ENCODE measurements at places on chromosomes 11 and 22.
A peak's percentile ranks its signal among the peaks of the same experiment; 100 is the strongest.

GRCh38 chr11:119634301-119634700, 94.7 kb downstream of the NECTIN1 start:
- no peak for DNase-seq

GRCh38 chr22:49999063-49999945, 13.3 kb downstream of the IL17REL start:
- no peak for DNase-seq

DNA sequence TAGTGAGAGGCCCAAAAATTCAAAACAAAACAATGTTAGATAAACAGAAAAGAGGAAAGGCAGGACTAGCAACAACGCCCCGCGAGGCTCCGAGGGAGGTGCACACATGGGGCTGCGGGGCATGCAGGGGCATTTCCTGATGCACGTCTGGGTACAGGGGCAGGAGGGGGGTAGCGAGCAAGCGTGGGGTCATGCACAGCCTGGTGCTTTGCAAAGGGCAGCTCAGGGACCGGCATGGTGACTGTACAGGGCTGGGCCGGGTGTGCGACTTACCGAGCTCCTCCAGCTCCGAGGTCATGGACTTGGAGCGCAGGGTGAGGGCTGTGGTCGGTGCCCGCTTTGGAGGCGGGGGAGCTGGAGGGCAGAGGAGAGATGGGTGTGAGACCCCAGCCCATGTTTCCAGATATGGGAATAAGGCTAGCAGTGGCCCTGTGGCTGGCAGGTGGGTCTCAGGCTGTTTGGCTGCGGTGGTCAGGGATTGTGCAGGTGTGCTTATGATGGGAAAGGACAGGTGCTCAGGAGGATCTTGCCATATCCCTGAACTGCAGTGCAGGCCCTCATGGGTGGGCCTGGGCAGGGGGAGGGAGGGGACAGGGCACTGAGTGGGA, 103.7 kb downstream of the CTTN start:
- no peak for DNase-seq

- DNase-seq: no peak
These were observed 53.4 kb upstream of the SCUBE2 start for GRCh38 chr11:9144828-9145227.

- DNase-seq: no peak
These were observed 80.7 kb downstream of the PKNOX2 start for GRCh38 chr11:125245299-125245698.

DNA sequence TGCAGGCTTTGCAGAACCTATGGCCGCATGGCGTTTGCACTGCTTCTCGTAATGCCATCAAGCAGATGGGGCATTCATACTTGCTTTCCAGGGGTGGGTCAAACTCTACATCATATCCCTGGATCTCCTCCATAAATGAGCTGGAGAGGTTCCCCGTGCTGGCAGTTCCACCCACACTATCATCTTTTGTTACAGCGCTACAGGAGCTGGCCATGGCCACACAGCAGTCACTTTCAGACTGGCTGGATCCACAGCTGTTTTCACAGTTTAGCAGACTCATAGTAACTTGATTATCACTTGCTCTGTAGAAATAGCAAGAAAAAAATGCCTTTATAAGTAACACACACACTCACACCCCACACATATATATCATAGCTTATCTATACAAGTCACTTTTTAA, 8.8 kb downstream of the TRAF6 start:
- DNase-seq: no peak

- peak; percentile 69 for DNase-seq
These were observed 82.7 kb downstream of the GGT1 start for GRCh38 chr22:24685531-24686190.

DNA sequence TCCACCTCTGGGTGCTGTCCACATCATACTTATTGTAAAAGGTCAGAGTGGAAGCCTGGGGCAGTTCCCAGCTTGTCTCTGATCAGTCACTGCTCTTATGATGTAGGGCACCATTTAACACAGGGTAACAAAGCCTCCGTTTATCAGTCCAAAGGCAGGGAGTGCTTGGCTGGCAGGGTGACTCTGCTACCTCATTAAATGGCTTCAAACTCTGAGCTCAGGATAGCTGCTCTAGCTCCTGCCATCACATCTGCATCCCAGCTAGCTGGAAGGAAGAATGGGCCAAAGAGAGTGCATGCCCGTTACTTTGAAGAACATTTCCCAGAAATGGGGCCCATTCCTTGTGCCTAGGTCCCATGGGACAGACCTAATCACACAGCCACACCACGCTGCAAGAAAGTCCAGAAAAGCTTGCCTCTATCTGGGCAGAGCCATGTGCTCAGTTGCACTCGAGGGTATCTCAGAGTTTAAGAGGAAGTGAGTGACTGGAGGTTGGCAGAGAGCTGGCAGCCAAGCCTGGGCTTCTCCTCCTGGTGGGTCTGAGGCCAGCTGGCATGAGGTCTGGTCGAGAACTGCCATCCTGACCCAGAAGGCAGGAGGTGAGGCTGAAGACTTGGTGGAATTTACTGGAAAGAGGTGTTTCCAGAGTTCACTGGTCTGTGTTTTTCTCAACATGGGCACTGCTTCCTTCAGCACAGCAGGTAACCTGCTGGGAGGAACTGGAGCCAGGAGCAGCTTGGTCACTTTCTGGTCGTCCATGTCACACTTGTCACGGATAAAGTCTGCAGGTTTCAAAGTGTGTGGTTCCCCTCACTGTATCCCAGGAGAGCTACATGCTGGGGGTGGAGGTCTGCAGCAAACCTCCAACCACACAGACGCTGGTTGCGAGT, 935.7 kb downstream of the BRD1 start:
- no peak for DNase-seq

- DNase-seq: no peak
These were observed 20.6 kb downstream of the PACSIN2 start for GRCh38 chr22:42994276-42994916.

GRCh38 chr11:132187386-132187785, 817.0 kb downstream of the NTM start:
- no peak for DNase-seq

DNA sequence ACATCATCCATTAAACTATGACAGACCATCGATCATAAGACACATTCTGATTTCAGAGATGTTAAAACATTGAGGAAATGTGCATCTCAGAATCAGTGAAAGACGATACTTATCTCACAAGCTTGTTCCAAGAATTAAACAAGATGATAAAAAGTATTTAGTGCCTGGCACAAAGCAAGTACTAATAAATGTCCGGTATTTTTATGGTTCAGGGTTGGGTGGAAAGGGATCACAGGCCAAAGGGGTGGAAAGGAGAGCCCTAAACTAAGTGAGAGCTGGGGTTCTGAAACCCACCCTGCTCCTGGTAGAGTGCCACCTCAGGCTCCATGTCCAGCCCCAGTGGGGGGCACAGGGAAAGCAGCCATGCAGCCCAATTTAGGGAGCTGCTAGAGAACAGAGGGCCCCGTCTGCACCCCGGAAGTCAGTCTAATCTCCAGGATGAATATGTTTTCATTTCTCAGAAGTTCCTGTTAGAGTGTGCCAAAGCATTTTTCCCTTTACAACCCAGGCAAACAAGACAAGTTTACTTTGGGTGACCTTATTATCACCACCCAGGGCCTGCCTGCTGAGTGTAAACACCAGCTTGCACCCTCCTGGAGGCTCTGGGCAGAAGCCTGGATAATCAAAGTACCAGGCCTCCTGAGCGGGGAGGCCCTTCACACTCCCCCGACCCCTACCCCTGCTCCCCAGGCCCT, 3.8 kb upstream of the CREB3L1 start:
- DNase-seq: no peak

DNA sequence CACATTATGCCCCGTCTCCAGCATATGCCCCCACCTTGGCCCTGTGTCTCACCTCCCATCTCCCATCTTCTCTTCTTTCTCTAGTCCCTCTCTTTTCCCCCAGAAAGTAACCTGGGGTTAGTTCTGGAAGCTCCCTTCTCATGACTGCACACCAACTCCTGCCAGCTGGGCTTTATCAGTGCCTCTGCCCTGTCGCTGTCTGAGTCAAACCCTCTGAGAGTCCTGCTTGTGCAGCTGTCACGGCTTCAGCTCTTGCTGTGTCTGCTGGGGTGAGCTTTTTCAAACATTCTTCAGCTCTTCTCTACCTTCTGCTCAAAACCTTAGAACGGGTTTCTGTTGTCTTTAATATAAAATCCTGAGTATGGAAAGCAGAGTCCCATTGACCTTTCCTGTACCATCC, 304.5 kb upstream of the B3GAT1 start:
- DNase-seq: no peak

DNA sequence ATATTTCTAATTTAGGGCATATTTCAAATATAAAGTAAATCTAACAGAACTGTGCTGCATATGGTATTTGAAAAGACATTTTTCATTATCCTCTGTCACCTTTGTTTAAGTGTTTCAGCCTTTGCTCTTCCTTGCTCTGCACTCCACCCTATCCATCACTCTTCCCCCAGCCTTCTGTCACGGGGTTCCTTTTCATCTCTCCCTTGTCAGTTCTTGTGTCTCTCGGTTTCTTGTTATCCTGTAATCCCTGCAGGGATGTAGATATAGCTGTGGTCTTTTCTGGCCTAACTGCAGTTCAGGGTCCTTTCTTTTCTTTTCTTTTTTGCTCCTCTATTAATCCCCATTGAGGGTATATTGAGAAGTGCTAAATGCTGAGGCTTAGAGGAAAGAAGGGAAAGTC, 261.9 kb downstream of the DCDC1 start:
- DNase-seq: no peak

GRCh38 chr22:50208939-50209892, 8.4 kb downstream of the SELENOO start:
- DNase-seq: no peak

- DNase-seq: no peak
These were observed 25.1 kb downstream of the PRDM11 start for GRCh38 chr11:45171550-45171949.

- DNase-seq: no peak
These were observed 86.2 kb upstream of the ASPHD2 start for GRCh38 chr22:26342745-26343410.

DNA sequence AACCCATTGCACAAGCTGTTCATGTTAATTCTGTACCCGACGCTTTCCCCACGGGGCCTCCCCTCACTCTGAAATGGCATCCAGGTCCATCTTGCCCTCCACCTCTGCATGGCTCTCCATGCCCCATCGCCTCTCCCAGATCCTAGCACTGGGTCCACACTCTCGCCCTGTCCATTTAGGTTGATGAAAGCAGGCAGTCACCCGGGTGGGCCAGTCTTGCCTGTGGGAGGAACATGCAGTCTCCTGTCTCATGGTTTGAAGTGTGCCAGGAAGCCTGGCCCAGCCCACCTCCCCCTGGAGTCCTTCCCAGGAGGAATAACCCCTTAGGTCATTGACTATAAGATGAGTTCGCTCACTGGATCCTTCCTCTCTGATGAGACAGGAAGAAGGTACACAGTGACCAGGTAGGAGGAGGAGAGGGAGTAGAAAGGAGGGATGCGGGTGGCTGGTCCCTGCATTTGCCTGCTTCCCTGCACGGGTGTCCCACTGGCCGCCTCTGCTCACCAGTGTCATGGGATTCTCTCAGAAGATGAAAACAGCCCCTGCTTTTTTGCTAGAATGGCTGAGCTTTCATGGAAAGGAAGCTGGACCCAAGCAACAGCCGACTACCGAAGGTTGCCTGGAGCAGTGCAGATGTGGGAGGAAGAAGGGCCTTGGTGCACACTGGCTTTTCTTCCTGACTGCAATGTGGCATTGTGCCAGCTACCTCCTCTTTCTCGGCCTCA, 6.8 kb downstream of the TMEM121B start:
- no peak for DNase-seq

- DNase-seq: no peak
These were observed 18.2 kb downstream of the MCAM start for GRCh38 chr11:119298726-119299125.

DNA sequence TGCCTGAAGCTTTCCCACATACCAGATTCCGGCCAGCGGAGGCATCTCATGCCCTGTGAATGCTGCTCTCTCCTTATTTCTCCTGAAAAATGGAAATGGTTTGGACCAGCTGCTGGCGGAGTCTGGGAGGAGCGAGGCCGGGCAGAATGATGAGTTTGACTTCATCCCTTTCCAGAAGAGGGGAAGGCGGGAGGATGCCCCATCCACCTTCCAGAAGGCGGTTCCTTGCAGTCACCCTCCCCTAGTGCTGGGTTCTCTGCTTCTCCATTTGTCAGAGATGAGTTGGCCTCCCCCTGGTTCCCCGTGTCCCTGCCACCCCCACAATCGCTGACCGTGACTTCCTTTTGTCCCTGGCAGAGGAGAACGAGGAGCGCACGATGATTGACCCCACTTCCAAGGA, 75.6 kb downstream of the PARVB start:
- DNase-seq: no peak

- DNase-seq: no peak
These were observed 104.7 kb downstream of the KCNQ1 start for GRCh38 chr11:2549491-2549875.

DNA sequence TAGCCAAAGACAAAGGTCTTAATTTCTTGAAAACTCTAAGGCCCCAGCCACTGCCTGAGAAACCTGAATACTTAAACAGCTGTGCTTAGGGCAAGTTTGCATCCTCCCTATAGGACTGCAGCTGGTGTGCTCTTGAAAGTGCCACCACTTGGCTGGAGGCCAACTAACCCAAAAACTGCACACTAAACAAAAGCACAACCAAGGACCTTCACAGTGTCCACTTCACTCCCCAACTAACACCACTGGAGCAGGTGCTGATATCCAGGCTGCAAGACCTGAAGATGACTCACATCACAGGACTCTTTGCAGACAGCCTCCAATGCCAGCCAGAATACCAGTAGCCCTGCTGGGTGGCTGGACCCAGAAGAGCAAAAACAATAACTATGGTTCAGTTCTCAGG, 357.7 kb upstream of the ARHGAP42 start:
- no peak for DNase-seq

DNA sequence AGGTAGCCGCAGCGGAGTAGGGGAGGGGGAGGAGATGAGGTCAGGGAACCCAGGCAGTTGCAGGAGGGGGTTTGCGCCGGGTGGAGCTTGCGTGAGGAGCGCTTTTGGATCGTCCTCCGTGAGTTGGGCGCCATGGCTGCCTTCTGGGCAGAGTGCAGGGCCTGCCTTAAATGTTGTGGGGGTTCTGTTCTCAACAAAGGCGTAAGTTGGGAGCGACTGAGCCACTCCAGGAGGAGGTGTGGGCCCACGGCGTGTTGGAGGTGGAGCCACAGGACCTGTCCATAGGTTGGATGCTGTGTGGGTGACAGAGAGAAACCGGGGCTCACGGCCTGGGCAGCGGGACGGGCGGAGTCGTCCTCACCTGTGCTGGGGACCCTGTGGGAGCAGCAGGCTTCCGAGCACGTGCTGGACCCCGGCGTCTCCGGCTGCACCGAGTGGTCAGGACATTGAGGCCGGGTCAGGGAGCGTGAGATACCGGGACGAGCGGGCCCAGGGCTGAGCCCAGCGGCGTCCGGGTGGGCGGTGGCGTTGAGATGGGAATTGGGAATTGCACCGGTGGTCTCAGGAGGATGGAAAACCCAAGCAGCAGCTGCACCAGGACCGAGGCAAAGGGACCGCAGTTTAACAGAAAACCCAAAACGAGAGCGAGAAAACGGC, 977 bp upstream of the PGGHG start:
- DNase-seq: no peak

GRCh38 chr11:77180346-77180745, 52.3 kb downstream of the MYO7A start:
- no peak for DNase-seq

DNA sequence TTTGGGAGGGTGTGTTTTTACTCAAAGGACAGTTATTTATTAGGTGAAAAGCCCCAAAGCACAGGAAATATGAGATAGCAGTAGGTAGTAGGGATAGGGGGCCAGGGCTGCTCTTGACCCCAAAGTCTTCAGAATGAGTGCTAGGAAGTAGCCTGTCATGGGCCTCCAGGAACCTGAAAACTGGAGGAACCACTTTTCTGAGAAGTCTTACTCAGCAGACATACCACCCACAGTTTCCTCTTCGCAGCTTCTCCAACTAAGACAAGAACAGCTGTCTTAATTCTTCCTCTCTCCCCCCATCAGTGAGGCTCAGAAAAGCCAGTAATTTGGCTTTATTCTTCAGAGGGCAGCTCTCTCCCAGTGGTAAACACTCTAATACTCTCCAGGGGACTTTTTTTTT, 84.0 kb upstream of the CTSC start:
- DNase-seq: no peak
